Stimulated activated CD8-positive, alpha-beta memory T cell treated with anti-CD3 and anti-CD28 coated beads, Interleukin-15, amount 100 ng/mL, for 4 hours (primary cell): ENCODE measurements at places on chromosomes 4 and X.

DNA sequence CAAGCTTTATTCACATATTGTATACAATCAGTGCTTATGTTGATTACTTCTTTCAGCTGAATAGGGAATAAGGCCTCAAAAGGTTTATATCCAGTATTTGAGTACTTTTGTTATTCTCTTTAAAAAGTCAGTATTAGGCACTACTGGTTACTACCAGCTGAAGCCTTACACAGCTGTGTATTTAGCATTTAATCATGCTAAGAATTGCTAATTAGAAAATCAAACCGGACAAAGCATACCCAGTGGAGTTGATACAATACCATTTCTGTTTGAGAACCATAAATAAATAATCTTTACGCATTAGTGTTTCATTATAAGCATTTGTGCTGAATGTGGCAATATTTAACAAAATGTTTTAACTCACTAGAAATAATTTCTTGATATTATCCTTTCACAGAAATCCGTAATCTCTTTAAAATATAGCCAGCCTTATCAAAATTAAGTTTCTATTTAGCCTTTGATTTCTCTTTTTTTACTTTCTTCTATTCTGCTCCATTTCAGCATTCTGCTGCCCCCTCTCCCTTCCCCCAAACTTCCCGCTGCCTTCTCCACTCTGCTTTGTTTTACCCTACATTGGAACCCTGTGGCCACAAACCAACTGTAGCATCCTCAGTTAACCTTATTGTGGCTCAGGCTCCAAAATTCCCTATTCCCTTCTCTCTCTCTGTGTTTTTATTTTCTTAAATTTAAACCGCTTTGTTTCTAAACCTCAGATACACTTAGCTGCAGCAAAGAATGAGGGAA lies 37.8 kb downstream of the UGT8 start:
- no peak for DNase-seq

DNA sequence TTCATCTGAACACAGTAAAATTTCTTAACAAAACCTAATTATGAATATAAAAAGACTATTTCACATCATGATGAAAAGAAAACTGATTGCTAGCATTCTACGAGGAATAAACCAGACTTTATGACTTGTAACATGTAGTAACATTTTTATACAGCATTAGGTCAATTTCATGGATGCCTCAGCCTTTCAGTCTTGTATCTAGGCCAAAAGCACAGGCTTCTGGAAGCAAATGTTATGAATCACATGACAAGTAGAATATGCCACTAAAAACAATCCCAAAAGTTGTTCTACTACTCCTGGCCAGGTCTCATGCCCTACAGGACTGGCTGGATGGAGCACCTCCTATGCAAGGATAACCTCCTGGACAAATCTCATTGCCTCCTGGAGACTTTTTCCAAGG lies 101.2 kb downstream of the ARHGAP6 start:
- DNase-seq, result no peak

DNA sequence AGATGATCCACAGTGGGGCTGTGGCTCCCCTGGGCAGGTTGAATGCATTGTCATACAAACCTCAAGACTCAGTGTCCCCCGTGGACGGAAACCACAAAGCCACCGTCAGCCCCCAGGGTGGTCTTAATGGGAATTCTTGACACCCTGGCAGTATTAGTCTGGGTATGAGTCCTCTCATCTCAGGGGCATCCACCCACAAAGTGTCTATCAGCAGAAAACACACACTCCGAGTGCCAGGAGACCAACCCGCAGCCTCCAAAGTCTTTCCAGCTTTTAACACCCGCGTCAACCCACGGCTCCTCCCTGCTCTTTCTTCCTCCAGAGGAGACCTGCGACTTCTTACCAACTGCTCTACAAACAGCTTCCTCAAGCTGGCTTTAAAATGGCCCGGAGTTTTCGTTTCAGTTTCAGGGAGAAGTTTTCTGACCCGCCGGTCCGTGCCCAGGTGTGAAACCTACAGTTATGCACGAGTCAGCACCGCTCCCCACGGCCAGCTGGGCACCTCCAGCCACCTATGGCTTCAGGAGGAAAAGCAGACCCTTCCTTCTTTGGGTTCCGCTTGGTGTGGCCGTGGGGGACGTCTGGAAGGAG lies 14.4 kb upstream of the ASMTL start:
- no peak for DNase-seq

GRCh38 chr4:155759372-155760252 lies 791 bp downstream of the GUCY1B1 start:
- no peak for DNase-seq

DNA sequence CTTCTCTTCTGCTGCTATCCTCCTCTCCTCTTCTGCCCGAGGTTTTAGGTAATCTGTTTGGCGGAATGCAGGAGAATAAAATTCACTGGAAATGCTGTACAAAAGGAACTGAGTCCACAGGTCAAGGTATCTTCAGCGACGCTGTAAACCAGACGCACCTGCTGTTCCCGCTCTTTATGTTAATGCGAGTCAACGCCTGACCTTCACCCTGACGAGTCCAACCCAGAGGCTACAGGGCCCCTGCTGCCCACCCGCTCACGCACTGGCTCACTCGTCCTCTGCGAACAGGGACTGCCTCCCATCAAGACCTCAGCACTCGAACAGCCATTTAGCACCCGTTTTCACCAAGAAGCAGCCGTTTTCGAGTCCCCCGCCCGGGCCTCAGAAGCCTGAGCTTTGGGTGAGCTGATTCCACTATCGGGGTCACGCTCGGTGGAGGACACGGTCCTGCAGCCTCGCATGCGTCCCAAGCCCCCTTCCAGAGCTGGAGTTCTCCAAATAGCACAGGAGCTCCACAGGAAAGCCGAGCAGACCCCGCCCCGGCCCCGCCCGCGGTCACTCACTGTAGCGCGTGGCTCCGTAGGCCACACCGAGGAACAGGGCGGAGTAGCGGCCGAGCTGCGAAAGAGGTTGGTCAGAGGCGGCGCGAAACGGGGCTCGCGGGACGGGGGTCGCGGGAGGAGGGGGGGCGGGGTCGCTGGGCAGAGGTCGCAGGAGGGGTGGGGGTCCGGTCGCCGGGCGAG lies 556 bp downstream of the ATP5ME start:
- no peak for DNase-seq

DNA sequence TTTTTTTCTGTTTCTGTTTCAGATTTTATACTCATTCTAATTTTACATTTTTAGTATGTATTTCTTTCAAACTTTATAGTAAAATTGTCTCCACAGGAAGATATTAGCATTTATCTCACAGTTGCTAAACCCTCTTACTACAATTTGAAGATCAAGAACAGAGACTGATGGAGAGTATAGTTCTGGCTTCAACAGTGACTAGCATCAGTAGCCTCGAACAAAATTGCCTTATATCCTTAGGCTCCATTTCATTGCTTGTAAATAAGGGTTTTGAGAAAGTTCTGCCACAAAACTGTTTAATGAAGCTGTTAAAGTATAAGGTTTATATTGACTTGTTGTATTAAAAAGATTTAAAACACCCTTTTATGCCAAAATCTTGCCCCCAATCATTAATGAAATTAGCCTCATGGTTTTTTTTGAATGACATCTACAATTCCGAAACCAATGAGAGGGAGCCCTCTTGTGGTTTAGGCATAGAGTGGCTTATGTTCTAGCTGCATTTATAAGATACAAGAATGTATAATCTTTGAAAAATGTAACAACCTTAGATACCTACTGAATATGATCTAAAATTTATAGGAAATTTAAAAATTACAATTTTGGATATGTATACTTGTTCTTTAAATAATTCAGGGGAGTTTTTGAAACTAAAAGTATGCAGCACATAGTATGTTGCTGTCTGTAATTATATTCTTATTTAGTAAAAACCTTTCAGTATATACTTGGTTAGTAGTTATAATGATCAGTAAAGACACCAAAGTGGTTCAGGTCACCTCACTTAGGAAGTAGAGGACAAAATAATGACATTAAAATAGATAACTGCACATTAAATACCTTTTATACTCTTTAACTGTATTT lies 109.8 kb upstream of the HPGD start:
- no peak for DNase-seq

DNA sequence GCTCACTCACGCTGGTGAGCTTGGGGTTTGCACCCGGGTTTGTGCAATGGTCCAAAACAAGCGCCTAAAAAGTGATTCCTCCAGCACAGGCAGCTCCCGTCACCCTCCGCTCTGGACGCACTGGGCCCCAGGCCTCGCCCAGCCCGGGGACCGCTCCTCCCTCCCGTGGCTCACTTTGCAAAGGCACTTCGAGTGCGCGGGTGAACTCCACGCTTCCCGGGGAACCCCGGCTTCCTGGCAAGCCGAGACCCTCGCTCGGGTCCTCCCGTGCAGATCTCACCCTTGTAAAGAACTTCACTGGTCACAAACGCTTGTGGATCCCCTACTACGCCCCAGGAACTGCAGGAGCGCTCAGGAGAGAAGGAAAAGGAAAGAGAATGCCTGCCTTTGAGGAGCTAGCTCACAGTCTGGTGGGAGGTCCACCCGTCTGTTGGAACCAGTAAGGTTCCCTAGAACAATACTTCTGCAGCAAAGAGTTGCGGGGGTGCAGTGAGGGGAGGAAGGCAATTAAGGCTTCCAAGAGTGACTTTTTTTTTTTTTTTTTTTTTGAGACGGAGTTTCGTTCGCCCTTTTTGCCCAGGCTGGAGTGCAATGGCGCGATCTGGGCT lies at the start of gene CTPS2:
TSS of gene CTPS2 (minus strand) at position 122 of the 608 bp plus-strand sequence. CDS start 9,767 bp downstream, outside the sequence.
- no peak for DNase-seq

DNA sequence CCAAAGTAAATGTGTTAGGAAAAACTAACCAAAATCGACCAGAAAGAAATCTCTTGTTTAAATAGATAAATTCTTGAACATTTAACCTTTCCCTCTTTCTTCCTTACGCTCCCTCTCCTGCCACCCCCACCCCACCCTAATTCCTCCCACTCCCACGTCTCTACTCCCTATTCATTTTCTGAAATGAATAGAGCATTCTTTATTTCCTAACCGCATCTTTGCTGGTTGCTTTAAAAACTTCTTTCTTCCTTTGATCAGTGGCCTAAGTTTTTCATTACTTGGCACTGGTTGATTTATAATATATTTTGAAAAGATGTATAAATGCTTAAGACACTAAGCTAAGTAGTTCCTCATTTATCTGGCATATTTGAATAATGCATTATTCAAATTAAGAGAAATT lies 33.9 kb downstream of the BMPR1B start:
- no peak for DNase-seq

DNA sequence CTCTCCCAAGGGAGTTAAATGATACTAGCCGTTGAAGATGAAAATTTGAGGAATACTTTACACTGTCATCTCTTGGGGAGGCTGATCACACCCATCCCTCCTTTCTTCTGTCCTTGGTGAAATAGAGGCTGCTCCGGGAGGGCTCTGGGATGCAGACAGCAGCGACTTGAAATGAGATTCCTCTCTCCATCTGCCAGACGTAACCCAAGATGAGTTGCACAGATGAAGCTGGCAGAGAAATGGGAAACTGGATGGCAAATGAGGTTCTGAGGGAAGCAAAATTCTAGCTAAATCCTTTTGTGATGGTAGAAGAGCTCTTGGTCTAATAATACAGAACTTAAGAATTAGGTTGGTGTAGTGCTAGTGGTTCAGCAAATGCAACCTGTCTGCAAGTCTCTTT lies 201.4 kb downstream of the AASDH start:
- no peak for DNase-seq

DNA sequence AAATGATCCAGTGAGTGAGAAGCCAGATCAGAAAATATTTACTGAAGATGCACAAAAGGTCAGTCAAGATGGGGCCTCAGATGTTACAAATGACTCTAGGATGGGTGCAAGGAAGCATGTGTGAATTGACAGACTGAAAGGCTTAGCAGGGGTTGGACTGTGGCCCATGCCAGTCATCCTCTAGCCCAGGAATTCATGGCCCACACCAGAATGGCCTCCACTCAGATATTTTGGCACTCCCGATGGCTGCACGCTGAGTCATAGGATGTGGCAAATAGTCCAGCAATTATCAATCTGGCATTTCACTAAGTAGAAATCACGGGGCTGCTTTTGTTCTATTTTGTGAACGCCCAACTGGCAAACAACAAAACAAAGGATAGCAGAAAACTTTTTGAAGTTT lies 406.5 kb downstream of the IQCM start:
- DNase-seq, result no peak

DNA sequence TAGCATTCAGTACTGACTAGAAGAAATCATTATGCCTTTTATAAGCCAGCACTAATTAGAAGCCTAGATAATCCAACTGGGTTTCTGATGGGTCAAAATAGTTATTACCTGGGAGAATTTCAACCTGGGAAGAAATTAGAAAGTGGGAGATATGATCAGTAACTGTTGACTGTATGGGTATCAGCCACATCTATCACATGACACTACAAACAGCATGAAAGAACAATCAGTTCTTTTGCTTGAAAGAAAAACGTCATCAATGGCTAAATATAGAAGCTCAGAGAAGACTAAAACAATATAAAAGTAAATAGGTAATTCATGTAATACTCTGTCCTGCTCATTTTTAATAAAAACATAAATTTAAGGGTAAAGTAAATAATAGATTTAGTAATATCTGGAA lies 145.1 kb downstream of the CAMK2D start:
- no peak for DNase-seq

GRCh38 chrX:153688911-153689590 lies 1.3 kb downstream of the SLC6A8 start:
- no peak for DNase-seq

GRCh38 chrX:35682476-35682875 lies 115.7 kb upstream of the MAGEB16 start:
- no peak for DNase-seq

GRCh38 chr4:134390319-134390718 lies 188.7 kb upstream of the PABPC4L start:
- DNase-seq, result no peak

DNA sequence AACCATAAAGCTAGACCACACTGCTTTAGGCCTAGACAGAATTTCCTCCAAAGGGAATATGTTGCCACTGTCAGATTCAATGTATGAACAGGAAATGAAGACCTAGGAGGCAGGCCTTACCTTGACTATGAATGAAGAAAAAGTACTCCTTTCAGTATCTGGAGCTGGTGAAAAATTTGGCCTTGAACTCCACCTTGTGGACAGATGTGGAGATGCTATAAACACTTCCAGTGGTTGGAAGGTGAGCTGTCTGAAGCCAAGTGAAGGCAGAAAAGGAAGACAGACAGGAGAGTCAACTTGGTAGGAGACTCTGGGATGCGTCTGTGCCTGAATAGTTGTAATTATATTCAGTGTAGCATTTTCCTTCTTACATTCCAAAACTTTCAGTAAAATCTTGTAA lies 17.2 kb downstream of the SPIN3 start:
- DNase-seq, result no peak

DNA sequence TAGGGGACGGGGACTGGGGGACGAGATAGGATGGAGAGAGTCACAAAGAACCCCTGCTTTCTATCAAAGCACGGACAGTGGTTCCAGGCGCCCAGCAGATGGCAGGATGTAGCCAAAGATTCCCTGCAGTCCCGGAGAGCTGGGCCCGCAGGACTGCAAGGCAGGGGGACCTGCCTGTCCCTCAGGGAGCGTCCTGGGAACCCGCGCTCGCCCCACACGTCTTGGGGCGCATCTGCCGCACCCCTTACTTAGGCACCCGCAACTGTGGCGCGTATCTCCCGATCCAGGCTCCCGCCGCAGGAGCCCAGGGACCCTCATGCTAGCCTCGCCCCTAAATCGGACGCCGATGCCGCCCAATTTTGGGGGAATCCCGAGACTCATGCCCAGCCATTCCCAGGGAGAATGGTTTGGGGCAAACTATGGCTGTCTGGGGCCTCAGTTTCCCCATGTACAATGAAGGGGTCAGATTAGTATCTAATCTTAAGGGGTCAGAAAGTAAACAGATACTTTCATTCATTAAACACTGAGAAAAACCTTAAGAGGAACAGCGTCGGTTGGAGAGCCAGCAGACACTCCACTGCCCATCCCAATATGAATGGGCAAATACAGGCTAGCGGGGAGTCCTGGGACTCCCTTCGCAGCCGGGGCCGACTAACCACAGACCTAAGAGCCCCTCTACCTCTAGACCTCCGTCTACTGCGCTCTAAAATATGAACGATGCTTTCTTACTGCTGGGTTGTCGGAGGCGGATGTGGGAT lies 581 bp upstream of the STK32B start:
- DNase-seq, result no peak
